ENCODE measurements at places on chromosomes 2 and 18.

DNA sequence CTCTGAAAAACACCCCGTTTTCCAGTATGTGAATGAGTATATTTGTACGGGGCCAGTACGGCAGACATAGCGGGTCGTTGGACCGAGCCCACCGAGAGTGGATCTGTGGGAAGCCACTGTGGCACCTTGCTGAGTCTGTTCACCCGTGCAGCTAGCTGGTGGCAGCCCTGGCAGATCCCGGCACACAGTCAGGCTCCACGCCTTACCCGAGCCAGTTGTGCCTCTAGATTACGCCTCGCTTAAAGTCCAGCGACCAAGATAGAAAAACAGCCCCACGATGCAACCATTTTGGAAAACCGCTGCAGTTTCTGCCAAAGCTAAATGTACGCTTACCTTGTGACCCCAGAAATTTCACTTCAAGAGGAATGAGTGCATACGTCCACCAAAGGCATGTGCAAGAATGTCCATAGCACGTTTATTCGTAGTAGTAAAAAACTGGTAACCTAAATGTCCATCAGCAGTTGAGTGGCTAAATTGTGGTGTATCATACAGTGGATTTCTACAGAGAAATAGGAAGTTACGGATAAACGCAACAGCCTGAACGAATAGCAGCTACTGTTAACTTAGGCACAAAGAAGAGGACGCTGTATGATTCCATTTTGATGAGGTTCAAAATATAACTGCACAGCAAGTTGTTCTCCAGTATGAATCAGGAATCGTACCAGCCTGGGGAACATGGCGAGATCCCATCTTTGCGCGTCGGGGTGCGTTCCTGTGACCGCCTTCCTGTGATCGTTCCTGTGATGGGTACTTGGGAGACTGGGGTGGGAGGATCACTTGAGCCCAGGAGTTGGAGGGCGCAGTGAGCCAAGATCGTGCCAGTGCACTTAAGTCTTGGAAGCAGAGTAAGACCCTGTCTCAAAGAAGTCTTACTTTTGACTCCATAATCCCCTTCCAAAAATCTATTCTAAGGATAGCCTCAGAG, 688 bp upstream of the WDR33 start:
- DNase-seq, result no peak

GRCh38 chr2:190656301-190656700, 7.4 kb downstream of the NAB1 start:
- DNase-seq, result no peak

GRCh38 chr2:237766340-237766739, 32.2 kb upstream of the RBM44 start:
- DNase-seq, result no peak

- DNase-seq, result no peak
Measured at GRCh38 chr2:38075507-38076151, at the start of gene CYP1B1. Gene CYP1B1, minus strand, starts transcription at chr2:38076151. Its CDS starts 763 bp downstream, at chr2:38075388.

GRCh38 chr2:127572841-127573240, 37.4 kb downstream of the MYO7B start:
- no peak for DNase-seq

Data from activated CD8-positive, alpha-beta memory T cell treated with anti-CD3 and anti-CD28 coated beads, Interleukin-2, amount 50 U/mL, for 4 hours (primary cell).